ENCODE measurements at places on chromosomes 3 and 15. TPM values are rescaled to one million over a fixed set of nuclear protein-coding genes. Genes with fewer than 3 reads are reported as not detected.

The STAB1 gene
- 0.28 TPM for total RNA-seq

DNA sequence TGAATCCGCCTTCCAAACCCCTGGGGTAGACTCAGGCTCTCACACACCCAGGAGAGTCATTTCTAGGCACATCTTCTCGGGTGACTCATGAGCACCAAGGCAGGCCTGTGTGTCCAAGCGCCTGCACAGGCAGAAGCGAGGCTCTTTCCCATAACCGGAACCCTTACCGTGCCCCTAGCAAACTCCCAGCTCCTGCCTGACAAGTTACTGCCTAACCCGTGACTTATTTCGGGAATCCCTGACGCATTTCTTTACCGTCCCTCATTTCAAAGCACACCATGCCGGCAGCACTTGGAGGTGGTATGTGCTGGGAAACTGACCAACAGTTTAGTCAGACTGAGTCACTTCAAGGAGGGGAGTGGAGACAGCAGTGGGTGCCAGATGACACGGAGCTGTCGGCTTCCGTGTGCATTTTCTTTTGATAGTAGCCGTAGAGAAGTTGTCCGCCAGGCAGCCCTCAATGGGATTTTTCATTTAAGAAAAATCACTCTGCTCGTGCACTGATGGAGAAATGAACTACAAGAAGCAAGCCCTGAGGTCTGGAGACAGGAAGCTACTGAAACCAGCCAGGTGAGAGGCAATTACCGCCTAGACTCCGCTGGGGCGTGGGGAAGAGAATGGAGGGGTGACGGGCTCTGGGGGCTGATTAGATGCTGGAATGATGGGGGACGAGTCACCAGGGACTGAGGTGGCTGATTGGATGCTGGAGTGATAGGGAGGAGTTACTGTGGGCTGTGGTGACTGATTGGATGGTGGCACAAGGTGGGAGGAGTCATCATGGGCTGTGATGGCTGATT is 17.3 kb upstream of the HRH1 start:
- no peak overlapping the region for H3K4me3 ChIP-seq
- H3K27me3 ChIP-seq = no peaks in the 10 kb centered on the region
- H3K36me3 ChIP-seq = no peaks in the 10 kb centered on the region
- no peak overlapping the region for H3K27ac ChIP-seq
- no peaks in the 10 kb centered on the region for H3K4me1 ChIP-seq

- no peaks in the 10 kb centered on the region for H3K4me1 ChIP-seq
- H3K27me3 ChIP-seq = no peaks in the 10 kb centered on the region
- no peak for DNase-seq
- H3K27ac ChIP-seq = no peak overlapping the region
- H3K4me3 ChIP-seq = no peak overlapping the region
These were observed 32.7 kb downstream of the XYLB start for GRCh38 chr3:38379201-38379770.

DNA sequence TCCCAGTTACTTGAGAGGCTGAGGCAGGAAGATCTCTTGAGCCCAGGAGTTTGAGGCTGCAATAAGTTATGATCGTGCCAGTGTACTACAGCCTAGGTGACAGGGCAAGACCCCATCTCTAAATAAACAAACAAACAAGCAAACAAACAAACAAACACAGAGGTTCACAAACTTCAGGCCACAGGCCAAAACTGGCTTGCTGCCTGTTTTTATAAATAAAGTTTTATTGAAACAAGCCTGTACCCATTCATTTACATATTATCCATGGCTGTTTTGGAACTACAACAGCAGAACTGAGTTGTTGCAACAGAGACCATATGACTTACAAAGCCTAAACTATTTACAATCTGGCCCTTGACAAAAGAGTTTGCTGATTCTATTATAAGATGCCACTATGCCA is 6.5 kb downstream of the DYNC1LI1 start:
- H3K27me3 ChIP-seq = no peaks in the 10 kb centered on the region
- no peak overlapping the region for H3K4me3 ChIP-seq
- H3K27ac ChIP-seq = no peak overlapping the region
- peaks cover 4% of the 10 kb centered on the region for H3K36me3 ChIP-seq
- no peak for DNase-seq

- no peaks in the 10 kb centered on the region for H3K4me1 ChIP-seq
- H3K4me3 ChIP-seq = no peak overlapping the region
- no peak overlapping the region for H3K27ac ChIP-seq
- H3K27me3 ChIP-seq = no peaks in the 10 kb centered on the region
- no peaks in the 10 kb centered on the region for H3K36me3 ChIP-seq
These were observed 144.7 kb upstream of the GADL1 start for GRCh38 chr3:31039145-31039544.

- H3K4me3 ChIP-seq = no peak within 1 kb of the TSS
- DNase-seq = no peak
- H3K36me3 ChIP-seq = no peaks in the 10 kb centered on the region
These were observed at the start of gene ZNF385D for GRCh38 chr3:21750831-21751391. TSS of gene ZNF385D (minus strand) at chr3:21751210. CDS start at chr3:21750916, 294 bp downstream.
